ENCODE measurements at places on chromosomes 5 and 9.

DNA sequence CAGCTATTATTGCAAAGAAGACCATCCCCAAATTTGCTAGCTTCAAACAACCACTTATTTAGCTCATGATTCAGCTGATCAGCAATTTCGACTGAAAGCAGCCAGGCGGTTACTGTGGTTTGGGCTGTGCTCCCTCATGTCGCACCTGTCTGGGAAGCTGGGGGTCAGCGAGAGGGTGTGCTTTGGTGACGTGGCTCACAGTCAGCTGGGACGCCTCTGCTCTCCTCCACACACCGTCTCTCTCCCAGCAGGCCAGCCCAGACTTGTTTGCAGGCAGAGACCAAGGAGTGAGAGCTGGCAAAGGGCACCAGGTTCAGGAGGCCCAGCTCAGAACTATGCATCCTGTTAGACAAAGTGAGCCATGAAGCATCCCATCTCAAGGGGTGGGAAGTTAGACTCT is 140.9 kb downstream of the SYK start:
- no peaks in the 10 kb centered on the region for H3K36me3 ChIP-seq
- no peaks in the 10 kb centered on the region for H3K4me1 ChIP-seq
- no peak overlapping the region for H3K4me3 ChIP-seq
- DNase-seq, result no peak

DNA sequence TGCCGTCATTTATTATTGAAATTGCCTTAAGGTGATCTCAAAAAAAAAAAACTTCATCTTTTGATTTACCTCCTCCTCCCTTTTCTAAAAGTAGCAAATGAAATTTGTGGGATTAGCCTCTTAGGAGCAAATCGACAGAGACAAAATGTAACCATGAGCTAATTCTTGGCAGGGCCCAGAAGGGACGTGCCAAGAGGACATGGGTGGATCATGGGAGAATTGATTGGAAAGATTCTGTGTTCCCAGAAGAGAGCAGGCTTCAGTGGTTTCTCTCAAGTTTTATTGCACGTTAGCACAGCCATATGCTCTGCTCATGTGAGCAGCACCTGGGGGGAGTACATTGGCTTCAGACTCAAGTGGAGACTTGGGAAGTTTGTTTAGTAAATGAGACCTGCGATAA is 394.6 kb downstream of the ELAVL2 start:
- H3K4me1 ChIP-seq, result no peaks in the 10 kb centered on the region
- no peak overlapping the region for H3K4me3 ChIP-seq
- DNase-seq, result no peak
- no peaks in the 10 kb centered on the region for H3K36me3 ChIP-seq
- H3K27ac ChIP-seq, result no peak overlapping the region
- no peaks in the 10 kb centered on the region for H3K27me3 ChIP-seq

GRCh38 chr9:6855860-6856259 is 98.1 kb downstream of the KDM4C start:
- no peak overlapping the region for H3K27ac ChIP-seq
- no peak for DNase-seq
- no peaks in the 10 kb centered on the region for H3K4me1 ChIP-seq
- H3K4me3 ChIP-seq, result no peak overlapping the region

- H3K36me3 ChIP-seq, result no peaks in the 10 kb centered on the region
- H3K27ac ChIP-seq, result no peak overlapping the region
- H3K4me1 ChIP-seq, result no peaks in the 10 kb centered on the region
- H3K27me3 ChIP-seq, result no peaks in the 10 kb centered on the region
Measured at GRCh38 chr5:54178991-54179390, 131.4 kb downstream of the ARL15 start.

GRCh38 chr5:40623480-40624420 is 56.0 kb upstream of the PTGER4 start:
- H3K4me3 ChIP-seq, result no peak overlapping the region
- no peak overlapping the region for H3K27ac ChIP-seq
- no peaks in the 10 kb centered on the region for H3K36me3 ChIP-seq
- DNase-seq, result no peak
- H3K27me3 ChIP-seq, result no peaks in the 10 kb centered on the region

GRCh38 chr9:97940233-97940632 is 2.3 kb upstream of the HEMGN start:
- no peaks in the 10 kb centered on the region for H3K4me1 ChIP-seq
- H3K27ac ChIP-seq, result no peak overlapping the region
- no peak for DNase-seq
- no peaks in the 10 kb centered on the region for H3K36me3 ChIP-seq

DNA sequence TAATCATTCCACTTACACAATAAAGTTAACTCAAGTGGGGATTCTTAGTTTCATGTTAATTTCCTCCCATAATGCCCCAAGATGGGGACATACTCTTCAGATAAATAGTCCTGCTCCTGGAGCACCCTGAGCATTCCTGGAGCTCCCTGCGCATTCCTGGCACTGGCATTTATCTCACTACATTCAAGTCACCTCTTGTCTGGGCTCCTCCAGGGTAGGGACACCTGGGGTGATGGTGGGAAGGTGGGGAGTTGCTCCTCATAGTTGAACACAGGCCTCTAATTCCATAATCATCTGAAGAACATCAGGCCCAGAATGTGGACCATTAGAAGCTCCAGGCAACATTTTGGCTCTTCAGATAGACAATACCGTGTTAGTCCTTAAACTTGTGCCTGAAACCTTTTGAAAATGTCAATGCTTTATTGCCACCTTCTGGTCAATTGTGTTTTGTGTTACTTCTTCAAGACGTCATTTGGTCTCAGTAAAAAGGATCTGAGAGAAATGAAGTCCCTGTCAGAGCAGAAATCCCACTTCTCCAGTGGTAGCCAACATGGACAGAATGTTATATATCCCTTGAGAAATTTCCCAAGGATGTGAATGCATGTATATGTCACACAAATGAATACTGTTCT is 14.2 kb upstream of the AGGF1 start:
- peak; percentile 82 for DNase-seq
- H3K36me3 ChIP-seq, result no peaks in the 10 kb centered on the region
- H3K4me3 ChIP-seq, result no peak overlapping the region

- no peaks in the 10 kb centered on the region for H3K27me3 ChIP-seq
- no peak overlapping the region for H3K27ac ChIP-seq
- H3K36me3 ChIP-seq, result no peaks in the 10 kb centered on the region
Measured at GRCh38 chr5:88404405-88404804, 135.8 kb upstream of the TMEM161B start.

GRCh38 chr9:38213631-38214299 is 144.7 kb upstream of the SHB start:
- no peak overlapping the region for H3K4me3 ChIP-seq
- DNase-seq, result no peak
- no peaks in the 10 kb centered on the region for H3K36me3 ChIP-seq
- no peak overlapping the region for H3K27ac ChIP-seq
- H3K4me1 ChIP-seq, result peaks cover 17% of the 10 kb centered on the region
- H3K27me3 ChIP-seq, result peaks cover 23% of the 10 kb centered on the region

- H3K27ac ChIP-seq, result no peak overlapping the region
- H3K4me1 ChIP-seq, result peaks cover 12% of the 10 kb centered on the region
- H3K4me3 ChIP-seq, result no peak overlapping the region
- no peaks in the 10 kb centered on the region for H3K36me3 ChIP-seq
- peak; percentile 52 for DNase-seq
Measured at GRCh38 chr5:16855485-16855884, 80.6 kb downstream of the MYO10 start.

- H3K4me3 ChIP-seq, result no peak overlapping the region
- no peaks in the 10 kb centered on the region for H3K4me1 ChIP-seq
- DNase-seq, result no peak
- H3K27me3 ChIP-seq, result no peaks in the 10 kb centered on the region
- no peak overlapping the region for H3K27ac ChIP-seq
Measured at GRCh38 chr5:96651047-96651446, 11.1 kb upstream of the CAST start.

DNA sequence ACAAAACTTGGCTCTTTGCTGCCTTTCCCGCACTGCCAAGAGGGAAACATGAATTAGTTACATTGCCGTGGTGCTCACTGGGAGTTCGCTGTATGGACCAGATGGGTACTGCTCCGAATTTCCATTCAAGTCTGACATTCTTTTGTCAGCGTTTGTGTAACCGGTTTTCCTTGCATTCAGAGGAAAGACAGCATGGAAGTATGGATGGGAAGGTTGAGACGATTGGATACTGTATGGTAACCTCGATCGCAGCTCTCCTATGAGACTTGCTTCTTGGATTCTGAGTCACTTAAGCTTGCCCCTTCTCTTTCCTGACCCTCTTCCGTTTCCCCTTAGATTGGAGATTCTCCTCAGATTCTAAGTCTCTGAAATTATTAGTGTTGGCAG is 625 bp upstream of the UBLCP1 start:
- peaks cover 2% of the 10 kb centered on the region for H3K4me1 ChIP-seq
- no peaks in the 10 kb centered on the region for H3K36me3 ChIP-seq
- peak overlapping the region; percentile 98 for H3K4me3 ChIP-seq

DNA sequence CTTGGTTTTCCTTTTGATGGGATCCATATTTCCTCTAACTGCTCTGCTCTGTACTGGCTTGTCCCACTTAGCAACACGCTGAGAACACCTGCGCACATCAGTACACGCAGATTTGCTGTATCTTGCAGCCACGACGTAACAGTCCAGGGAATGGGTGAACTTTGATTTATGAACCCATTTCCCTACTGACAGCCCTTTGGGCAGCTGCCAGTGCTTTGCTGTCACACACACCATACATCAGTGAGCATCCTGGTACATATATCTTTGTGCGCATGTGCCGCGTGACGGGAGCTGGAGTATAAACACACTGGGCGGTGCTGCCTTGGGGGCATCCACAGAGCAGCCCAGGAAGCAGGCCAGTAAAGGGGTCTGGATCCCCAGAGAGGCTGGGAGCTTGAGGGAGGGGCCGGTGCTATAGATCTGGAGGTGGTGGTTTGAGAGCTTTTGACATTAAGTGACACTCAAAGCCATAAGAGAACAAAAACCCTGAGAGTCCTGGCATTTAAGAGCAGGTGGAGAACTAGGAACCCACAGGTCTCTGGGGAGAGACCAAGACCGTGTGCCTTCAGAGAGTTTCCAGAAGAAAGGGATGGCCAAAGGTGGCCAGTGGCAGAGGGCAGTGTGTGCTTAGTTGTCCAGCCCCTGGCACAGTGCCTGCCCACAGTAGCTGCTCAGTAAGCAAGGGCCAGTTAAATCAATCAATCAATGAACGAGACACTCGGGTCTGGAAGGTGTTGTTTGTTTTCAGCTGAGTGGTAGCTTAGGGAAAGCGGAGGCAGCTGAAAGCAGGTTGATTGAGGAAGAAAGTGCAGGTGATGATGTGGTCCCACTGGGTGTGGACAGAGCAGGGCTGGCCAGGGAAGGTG is 53.7 kb downstream of the LMX1B start:
- no peak overlapping the region for H3K4me3 ChIP-seq
- peaks cover 28% of the 10 kb centered on the region for H3K27me3 ChIP-seq
- no peak overlapping the region for H3K27ac ChIP-seq
- no peaks in the 10 kb centered on the region for H3K36me3 ChIP-seq

GRCh38 chr5:178293400-178293799 is 60.8 kb upstream of the PHYKPL start:
- H3K4me1 ChIP-seq, result no peaks in the 10 kb centered on the region
- DNase-seq, result no peak
- no peak overlapping the region for H3K27ac ChIP-seq
- H3K27me3 ChIP-seq, result no peaks in the 10 kb centered on the region

DNA sequence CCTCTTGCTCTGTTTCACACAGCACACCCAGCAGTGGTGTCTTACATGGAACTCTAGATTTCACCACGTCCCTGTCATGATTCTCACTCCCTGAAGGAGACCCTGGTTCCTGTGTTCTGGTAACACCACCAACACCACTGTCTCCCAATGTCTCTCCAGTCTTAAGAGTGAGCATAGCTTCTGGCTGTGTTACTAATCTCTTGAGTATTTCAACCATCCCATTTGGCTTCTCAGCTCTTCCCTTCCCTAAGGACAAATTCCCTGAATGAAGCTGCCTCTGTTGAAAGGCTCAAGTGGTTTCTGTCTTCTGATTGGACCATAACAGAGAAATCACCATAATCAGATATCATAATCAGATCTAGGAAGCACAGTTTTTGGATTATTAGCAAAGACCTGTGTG is 311.8 kb downstream of the DNAH5 start:
- peak; percentile 88 for DNase-seq
- H3K27ac ChIP-seq, result no peak overlapping the region
- no peaks in the 10 kb centered on the region for H3K4me1 ChIP-seq
- H3K36me3 ChIP-seq, result no peaks in the 10 kb centered on the region
- H3K4me3 ChIP-seq, result no peak overlapping the region

GRCh38 chr5:79456890-79457583 is 56.9 kb downstream of the HOMER1 start:
- no peaks in the 10 kb centered on the region for H3K36me3 ChIP-seq
- no peaks in the 10 kb centered on the region for H3K27me3 ChIP-seq
- DNase-seq, result no peak
- H3K4me3 ChIP-seq, result no peak overlapping the region
- no peaks in the 10 kb centered on the region for H3K4me1 ChIP-seq

- no peaks in the 10 kb centered on the region for H3K4me1 ChIP-seq
- H3K27me3 ChIP-seq, result no peaks in the 10 kb centered on the region
- H3K27ac ChIP-seq, result no peak overlapping the region
- no peak overlapping the region for H3K4me3 ChIP-seq
- DNase-seq, result no peak
Measured at GRCh38 chr9:17088566-17088965, 46.3 kb upstream of the CNTLN start.

DNA sequence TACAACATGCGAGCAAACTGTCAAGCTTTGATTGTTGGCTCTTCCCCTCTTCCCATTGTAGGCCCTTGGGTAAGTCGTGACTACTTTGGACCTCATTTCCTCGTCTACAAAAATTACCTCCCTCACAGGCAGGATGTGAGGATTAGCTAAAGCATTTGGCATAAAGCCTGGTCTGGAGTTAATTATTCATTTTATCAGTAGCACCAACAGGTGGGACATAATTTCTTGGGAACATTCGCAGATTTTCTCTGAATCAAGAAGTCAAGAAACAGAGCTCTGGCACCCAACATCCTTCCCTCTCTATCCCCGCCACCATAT is 39.9 kb upstream of the SEMA6A start:
- H3K4me3 ChIP-seq, result no peak overlapping the region
- DNase-seq, result no peak
- peaks cover 4% of the 10 kb centered on the region for H3K4me1 ChIP-seq
- H3K36me3 ChIP-seq, result no peaks in the 10 kb centered on the region
- no peak overlapping the region for H3K27ac ChIP-seq
- no peaks in the 10 kb centered on the region for H3K27me3 ChIP-seq

DNA sequence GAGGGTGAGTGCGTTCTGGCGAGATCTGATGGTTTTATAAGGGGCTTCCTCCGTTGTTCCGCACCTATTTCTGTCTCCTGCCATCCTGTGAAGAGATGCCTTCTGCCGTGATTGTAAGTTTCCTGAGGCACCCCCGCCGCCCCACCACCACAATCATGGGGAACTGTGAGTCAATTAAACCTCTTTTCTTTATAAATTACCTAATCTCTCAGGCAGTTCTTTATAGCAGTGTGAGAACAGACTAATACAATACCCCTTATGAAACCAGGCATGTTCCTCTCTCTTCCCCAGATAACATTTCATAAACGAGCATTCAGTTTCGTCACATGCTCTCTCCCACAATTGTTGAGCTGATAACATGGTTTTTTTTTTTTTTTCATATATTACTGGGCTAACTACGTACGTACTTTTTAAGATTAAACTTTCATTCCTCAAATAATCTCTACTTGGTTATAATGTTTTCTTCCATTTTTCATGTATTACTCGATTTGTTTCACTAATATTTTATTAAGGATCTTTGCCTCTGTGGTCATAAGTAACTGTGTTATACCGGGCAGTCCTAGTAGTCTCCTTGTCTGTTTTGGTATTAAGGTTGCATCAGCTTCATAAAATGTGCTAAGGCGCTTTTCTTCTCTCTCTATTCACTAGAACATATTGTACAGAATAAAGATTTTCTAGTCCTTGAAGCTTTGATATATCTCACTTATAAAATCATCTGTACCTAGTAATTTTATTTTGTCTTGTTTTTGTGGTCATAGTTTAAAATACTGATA is 64.9 kb upstream of the MVB12B start:
- no peak for DNase-seq
- H3K36me3 ChIP-seq, result no peaks in the 10 kb centered on the region
- no peaks in the 10 kb centered on the region for H3K27me3 ChIP-seq
- no peak overlapping the region for H3K4me3 ChIP-seq
- H3K27ac ChIP-seq, result no peak overlapping the region
- H3K4me1 ChIP-seq, result no peaks in the 10 kb centered on the region

Data from mesendoderm (in vitro differentiated cells).